Activated CD4-positive, alpha-beta memory T cell treated with anti-CD3 and anti-CD28 coated beads, Interleukin-2, amount 10 ng/mL, durations not matched to agents 7 days and 5 days (primary cell): ENCODE measurements at places on chromosomes 12 and 14.

DNA sequence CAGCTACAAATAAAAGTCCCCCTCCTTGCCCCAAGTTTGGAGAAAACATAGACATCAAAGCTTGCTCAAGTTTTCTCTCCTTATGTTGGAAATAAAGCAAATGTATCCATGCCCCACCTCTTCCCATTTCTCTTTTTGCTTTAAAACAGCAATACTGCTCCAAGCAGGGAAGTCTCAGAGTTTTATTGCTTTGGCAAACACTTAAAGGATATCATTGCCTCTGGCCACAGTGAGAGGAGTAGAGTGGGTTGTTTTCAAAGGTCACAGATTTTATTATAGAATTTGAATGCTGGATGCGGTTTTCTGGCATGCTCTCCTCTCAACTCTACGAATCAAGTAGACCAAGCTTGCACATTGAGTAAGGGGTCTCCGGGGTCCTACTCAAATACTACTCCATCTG lies 149.7 kb downstream of the TTC7B start:
- no peaks in the 10 kb centered on the region for H3K4me1 ChIP-seq
- H3K4me3 ChIP-seq = no peak overlapping the region
- H3K27me3 ChIP-seq = peaks cover 3% of the 10 kb centered on the region

GRCh38 chr12:121711361-121712189 lies 977 bp upstream of the TMEM120B start:
- peak; percentile 51 for DNase-seq
- peaks cover 3% of the 10 kb centered on the region for H3K36me3 ChIP-seq
- no peaks in the 10 kb centered on the region for H3K27me3 ChIP-seq
- peaks cover 25% of the 10 kb centered on the region for H3K4me1 ChIP-seq

- no peak overlapping the region for H3K4me3 ChIP-seq
- H3K36me3 ChIP-seq = peaks cover 6% of the 10 kb centered on the region
- H3K4me1 ChIP-seq = peaks cover 37% of the 10 kb centered on the region
- peak; percentile 67 for DNase-seq
These were observed 3.0 kb upstream of the IFI27L2 start for GRCh38 chr14:94132285-94132887.

GRCh38 chr12:49838973-49839633 lies 3.8 kb downstream of the BCDIN3D start:
- peak; percentile 42 for DNase-seq
- no peaks in the 10 kb centered on the region for H3K27me3 ChIP-seq
- H3K27ac ChIP-seq = no peak overlapping the region
- peaks cover 16% of the 10 kb centered on the region for H3K36me3 ChIP-seq
- H3K4me3 ChIP-seq = no peak overlapping the region
- peaks cover 29% of the 10 kb centered on the region for H3K4me1 ChIP-seq
